ENCODE measurements at places on chromosomes 6 and 20.

DNA sequence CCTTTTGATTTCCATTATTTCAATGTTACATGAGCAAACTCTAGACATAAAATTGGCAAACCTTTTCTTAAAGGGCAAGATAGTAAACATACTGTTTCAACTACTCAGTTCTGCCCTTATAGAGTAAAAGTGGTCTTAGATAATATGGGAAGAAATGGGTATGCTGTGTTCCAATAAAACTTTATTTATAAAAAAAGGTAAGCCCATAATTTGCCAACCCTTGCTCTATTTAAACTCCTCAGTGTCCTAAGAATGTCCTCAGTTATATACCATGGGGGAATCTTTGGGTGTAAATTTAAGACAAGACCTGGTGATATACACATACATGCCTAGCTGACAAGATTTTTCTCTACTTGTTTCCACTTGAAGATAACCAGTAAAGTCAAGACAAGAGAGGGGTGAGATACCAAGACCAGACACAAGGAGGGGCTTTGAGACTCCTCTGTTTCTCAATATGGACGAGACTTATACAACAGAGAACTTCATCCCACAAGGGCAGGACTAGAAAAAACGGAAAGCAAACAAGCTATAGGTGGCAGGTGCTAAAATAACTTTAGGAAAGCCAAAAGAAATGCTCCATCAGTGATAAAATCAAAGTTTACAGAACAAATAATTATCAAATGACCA is 10.5 kb downstream of the SNX3 start:
- DNase-seq, result no peak

- DNase-seq, result no peak
Observed at GRCh38 chr20:10309326-10309725, 90.7 kb downstream of the SNAP25 start.

DNA sequence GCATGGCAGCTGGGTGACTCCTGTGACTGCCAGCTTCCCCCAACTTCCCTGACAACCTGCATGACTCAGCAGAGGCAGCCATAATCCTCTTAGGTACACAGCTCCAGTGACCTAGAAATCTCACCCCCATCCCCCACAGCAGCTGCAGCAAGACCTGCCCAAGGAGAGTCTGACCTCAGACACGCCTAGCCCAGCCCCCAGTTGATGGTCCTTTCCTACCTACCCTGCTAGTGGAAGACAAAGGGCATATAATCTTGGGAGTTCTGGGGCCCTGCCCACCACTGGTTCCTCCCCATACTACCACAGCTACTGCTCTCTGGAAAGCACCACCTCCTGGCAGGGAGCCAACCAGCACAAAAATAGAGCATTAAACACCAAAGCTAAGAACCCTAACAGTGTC is 90.2 kb downstream of the F13A1 start:
- no peak for DNase-seq

GRCh38 chr6:137848672-137849071 is 18.4 kb upstream of the TNFAIP3 start:
- DNase-seq, result no peak

- DNase-seq, result no peak
Observed at GRCh38 chr6:149896491-149896890, 1.4 kb downstream of the RAET1E start.

GRCh38 chr6:152265651-152266050 is 371.5 kb downstream of the SYNE1 start:
- no peak for DNase-seq

DNA sequence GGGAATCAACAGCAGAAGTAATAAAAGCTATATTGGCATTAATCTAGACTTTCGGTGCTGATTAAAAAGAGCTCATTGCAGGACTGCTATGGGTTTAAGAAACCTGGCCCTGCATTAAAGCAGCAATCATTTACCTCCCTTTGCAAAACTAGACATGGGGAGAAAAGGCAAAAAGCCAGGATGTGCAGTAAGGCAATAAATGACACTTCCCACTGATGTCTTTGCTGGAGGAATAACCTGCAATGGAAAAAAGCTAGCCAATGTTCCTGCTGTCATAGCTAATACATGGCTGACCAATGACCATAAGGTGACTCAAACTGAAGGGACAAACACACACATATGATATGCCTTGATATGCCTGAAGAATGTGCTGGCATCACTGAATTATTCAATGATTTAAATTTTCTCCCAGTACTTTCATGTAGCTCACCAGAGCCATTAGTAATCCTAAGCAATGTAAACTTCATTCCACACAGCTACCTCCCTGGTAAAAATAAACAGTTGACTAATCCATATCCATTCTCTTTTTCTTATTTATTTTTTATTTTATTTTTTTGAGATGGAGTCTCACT is 8.7 kb downstream of the DNAAF9 start:
- no peak for DNase-seq

GRCh38 chr6:105181981-105182515 is 2.2 kb upstream of the POPDC3 start:
- DNase-seq, result no peak

- no peak for DNase-seq
Observed at GRCh38 chr6:56620229-56620868, 22.3 kb downstream of the DST start.

DNA sequence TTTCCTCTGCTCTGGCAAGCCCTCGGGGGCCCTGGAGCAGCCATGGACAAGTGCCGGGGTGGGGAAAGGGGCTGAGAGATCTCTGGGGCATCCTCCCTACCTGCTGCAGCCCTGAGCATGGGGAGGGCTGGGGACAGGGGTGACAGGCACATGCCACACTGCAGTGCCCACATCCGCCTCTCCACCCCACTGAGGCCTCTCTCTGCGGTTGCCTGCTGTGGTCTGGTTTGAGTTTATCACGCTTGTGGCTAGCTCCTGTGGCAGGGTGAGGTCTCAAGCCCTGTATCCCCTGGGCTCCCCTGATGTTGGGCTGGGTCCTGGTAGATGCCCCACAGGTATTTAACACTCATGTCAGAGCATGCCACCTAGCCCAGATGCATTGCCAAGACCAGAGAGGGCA is 52.9 kb upstream of the MLN start:
- DNase-seq, result peak; percentile 61

DNA sequence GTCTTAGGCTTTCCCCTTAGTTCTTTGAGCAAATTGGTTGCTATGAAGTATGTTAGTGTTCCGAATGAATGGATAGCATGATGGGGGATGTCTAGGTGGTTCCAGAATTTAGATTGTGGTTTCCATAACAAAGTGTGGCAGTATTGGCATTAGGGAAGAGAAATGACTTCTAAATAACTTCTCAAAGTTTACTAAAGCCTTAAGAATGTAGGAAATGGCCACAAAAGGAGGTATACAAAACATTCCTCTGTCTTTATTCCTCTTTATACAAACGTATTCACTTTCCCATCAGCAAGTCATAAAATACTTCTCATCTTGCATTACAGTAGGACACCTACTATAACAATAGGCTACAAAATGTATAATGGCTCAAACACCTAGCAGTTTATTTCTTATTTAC is 279.6 kb downstream of the ESR1 start:
- no peak for DNase-seq

DNA sequence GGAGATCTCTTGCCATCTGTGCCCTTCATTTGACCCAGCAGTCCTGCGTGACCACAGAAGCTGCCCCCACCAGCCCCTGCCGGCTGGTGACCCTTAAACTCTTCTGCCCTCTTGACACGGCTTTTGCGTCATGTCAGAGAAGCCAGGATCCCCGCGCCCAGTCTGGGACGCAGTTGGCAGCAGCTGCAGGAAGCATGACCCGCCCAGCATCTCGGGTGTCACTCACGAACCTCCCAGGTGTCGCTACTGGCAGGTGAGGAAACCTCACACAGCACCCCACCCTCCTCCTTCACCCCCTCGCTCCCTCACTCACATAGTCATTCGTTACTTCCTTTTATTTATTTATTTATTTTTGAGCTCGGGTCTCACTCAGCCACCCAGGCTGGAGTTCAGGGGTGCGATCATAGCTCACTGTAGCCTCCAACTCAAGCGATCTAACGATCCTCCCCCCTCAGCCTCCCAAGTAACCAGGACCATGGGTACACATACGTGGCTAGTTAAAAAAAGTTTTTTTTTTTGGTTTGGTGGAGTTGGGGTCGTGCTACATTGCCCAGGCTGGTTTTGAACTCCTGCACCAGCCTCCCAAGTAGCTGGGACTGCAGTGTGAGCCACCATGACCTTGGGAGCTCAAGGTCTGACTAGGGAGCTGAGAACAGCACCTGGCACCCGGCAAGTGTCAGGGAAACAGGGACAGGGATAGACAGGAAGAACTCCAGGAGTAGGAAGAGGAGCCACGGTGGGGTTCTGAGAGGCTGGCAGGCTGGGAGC is 14.1 kb upstream of the SPDEF start:
- no peak for DNase-seq

GRCh38 chr6:165446331-165446730 is 136.9 kb upstream of the C6orf118 start:
- no peak for DNase-seq

DNA sequence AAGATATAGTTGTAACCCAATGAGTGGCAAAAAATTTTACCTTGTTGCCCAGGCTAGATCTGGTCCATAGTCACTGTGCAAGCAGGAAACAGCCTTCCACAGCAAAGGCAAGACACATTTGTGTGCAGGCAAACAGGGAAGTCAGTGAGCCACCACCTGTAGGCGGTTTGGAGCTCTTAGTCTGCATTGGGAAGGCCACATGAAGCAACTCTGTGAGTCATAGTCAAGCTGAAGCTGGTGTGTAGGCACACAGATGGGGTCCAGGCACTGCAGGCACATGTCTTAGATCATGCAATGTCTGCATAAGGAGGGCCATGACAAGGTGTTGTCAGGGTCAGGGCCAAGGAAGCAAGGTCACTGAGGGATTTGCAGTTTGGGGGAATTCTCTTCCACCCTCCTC is 543.2 kb upstream of the EPHA7 start:
- no peak for DNase-seq

GRCh38 chr20:13800728-13801134 is 15.9 kb downstream of the NDUFAF5 start:
- no peak for DNase-seq

GRCh38 chr6:1821513-1822183 is 211.9 kb downstream of the FOXC1 start:
- no peak for DNase-seq

- no peak for DNase-seq
Observed at GRCh38 chr6:53353624-53354023, 4.9 kb upstream of the ELOVL5 start.

GRCh38 chr6:110353457-110354001 is 4.6 kb downstream of the METTL24 start:
- no peak for DNase-seq

DNA sequence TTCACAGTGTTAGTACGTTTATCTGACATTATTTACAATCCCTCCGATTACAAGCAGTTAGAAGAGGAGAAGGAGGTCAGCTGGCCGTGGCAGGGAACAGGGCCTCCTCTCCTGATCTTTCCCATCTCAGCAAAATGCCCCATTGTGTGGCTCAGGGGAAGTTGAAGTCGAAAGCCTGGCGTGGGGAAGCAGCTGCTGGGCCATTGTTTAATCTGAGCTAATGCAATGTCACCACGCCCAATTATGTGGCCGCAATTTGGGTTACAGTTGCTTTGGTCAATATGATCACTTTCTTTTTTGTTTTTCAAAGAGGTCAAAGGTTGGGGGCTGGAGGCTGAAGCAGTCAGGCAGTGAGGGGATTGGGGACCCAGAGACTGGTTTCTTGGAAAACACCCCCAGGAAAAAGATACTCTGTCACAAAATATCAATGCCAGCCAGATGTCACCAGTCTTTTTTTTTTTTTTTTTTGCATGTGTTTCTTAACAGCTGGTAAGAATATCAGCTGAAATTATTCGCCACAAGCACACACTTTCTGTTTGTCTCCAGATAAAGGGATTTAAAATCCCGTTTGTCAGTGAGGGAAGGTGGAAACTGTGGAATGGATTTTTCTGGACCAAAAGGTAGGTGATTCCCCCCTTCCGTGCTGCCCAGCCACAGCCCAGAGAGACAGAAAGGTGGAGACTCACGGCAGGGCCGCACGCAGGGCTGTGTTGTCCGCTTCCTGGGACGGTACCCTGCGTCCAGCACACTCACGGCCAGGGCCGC is 24.6 kb downstream of the DLL1 start:
- no peak for DNase-seq

- DNase-seq, result no peak
Observed at GRCh38 chr6:10451828-10452509, 37.1 kb upstream of the TFAP2A start.

DNA sequence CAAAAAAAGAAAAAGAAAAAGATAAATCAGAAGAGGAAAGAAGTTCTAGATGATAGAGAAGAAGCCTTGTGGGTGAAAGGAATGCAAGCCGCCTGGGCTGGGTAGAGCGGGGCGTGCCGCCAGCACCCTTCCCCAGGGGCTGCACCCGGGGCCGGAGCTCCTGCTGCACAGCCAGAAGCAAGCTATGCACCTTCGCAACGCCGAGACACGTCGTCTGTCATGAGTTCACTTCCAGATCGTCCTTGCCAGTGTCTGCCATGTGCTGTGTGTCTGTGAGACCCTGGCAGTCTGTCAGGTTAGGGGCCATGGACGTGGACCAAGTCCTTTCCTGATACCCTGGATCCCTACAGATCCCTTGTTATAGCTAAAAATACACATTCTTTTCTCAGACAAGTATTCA is 25.5 kb upstream of the ADRM1 start:
- DNase-seq, result no peak

GRCh38 chr6:154057098-154057497 is 18.1 kb downstream of the OPRM1 start:
- no peak for DNase-seq

DNA sequence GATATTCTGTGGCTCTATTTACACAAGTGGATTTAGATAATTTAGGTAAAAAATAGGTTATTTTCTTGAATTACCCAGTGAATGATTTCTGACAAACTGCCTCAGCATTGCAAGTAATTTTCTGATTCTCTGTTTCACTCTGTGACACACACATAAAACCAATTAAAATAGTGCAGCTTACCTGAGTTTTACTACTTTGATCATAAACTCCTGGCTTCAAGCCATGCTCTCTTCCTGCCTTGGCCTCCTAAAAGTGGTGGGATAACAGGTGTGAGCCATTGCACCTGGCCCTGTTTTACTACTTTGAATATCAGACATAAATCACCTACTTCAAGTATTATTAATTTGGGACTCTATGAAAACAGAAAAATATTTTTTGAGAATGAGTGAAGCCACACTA is 462.9 kb downstream of the ADGRB3 start:
- DNase-seq, result no peak

DNA sequence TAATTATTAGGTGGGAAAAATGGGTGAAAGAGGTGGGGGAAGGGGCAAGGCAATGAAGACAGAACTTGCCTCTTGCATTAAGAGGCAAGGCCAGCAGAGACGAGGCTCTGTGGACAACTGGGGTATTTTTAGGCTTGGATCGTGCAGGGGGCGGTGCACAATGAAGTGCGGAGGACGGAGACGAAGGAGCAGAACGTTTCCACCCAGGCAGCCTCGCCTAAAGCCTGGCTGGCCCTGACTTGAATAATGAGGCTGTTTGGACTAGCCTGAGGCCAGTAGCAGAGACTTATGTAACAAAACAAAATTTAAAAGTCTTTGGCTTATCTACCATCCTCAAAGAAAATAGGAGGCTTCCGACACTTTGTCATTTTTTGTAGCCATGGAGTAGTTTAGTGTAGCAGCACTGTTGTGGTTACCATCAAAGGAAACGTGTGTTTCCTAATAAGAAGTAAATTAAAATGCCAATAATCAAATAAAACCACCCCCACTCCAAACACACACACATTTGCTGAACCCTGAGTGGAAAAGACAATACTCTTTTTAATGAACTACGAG is 370.0 kb upstream of the CNR1 start:
- no peak for DNase-seq
